Activated CD8-positive, alpha-beta memory T cell treated with anti-CD3 and anti-CD28 coated beads, Interleukin-2, amount 10 ng/mL, durations not matched to agents 7 days and 5 days (primary cell): ENCODE measurements at places on chromosomes 1 and 21.

DNA sequence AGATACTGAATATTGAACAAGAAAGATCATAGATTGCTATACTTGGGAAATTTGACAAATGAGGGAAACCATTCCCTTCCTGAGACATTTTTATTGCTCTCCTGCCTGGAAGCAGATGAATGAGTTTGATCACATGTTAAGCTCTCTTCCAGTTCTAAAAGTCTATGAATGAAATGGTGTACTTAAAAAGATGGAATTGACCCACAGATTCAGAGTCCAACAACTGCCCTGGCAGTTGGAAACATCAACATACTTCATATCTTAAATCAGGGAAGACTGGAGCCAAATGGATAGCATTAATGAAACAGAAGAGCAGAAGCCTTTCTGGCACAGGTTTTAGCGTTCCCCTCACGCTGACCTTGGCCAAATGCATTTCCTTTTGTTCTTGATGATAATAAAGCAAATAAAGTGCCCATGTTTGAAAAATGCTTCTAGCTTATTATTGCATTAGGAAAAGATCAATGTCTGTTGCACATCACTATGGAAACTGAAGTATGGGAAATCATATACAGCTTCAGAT is 142.6 kb downstream of the ESRRG start:
- no peak overlapping the region for H3K27ac ChIP-seq
- H3K36me3 ChIP-seq: no peaks in the 10 kb centered on the region
- no peaks in the 10 kb centered on the region for H3K27me3 ChIP-seq

DNA sequence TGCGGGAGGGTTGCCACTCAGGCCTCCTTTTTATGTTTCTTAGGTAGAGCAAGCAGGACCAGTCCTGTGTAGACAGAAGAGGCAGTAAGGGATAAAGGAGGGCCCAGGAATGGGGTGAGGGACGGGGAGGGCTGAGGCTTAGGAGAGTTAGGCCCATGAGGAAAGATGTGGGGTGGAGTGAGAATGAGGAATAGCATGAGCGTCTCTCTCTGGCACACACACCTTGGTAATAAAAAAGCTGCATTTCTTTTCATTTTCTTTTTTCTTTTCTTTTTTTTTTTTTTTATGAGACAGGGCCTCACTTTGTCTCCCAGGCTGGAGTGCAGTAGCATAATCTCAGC is 7.6 kb upstream of the HSPG2 start:
- peaks cover 17% of the 10 kb centered on the region for H3K27me3 ChIP-seq
- no peak overlapping the region for H3K27ac ChIP-seq
- no peaks in the 10 kb centered on the region for H3K4me1 ChIP-seq
- no peak overlapping the region for H3K4me3 ChIP-seq

DNA sequence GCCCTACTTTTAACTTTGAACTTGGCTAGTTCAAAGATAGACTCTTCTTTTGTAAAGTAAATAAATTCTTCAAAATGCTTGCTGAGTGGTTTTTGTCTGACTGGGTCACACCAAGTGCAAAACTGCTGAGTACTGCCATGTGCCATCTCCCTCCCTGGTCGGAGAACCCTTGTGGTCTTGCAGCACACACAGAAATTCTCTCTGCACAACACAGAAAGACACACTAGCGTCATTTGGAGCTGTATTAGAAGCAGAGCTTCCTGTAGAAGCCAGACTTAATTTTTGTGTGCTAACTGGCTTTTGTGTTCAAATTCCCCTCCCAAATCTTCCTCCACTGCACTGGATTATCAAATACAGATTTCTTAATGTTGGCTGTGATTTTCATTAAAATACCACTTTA is 2.5 kb downstream of the PSMB4 start:
- peaks cover 44% of the 10 kb centered on the region for H3K36me3 ChIP-seq
- no peak overlapping the region for H3K4me3 ChIP-seq
- no peak for DNase-seq
- H3K4me1 ChIP-seq: peaks cover 34% of the 10 kb centered on the region
- no peaks in the 10 kb centered on the region for H3K27me3 ChIP-seq

GRCh38 chr1:188463919-188464318 is 1635.2 kb downstream of the PLA2G4A start:
- DNase-seq: no peak
- H3K4me1 ChIP-seq: no peaks in the 10 kb centered on the region
- no peak overlapping the region for H3K27ac ChIP-seq
- H3K4me3 ChIP-seq: no peak overlapping the region

- DNase-seq: no peak
- no peaks in the 10 kb centered on the region for H3K4me1 ChIP-seq
Observed at GRCh38 chr21:42039911-42040351, 29.8 kb upstream of the ZBTB21 start.

DNA sequence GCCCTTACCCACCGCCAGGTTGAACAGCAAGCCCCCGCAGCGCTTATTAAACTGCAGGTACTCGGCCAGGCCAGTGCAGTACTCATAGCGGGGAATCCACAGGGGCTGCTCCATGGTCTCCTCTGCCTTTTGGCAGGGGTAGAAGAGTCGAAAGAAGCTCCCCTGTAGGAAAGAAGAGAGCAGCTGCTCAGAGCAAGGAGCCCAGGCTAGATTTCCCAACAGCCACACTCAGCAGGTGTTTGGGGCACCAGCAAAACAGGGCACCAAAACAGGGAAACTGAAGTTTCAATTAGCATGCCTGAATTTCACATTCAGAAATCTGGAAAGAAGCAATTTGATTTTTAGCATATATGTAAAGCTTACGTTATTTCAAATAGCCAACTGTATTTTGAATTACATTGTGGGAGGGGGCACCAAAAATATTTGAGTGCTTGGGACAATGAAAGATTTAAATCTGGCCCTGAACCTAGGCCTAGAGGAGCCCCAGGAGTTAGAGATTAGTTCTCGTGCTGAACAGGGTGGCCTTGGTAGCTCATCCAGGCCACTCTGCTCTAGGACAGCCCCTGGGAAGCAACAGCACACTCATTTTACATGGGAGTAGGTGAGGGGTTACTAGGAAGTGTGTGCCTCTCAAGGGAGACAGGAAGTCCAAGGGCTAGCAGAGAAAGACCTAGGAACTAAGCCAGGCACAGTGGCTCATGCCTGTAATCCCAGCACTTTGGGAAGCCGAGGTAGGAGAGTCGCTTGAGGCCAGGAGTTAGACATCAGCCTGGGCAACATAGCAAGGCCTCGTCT is 8.2 kb downstream of the PAFAH2 start:
- H3K27ac ChIP-seq: peak overlapping the region; percentile 76
- no peaks in the 10 kb centered on the region for H3K27me3 ChIP-seq
- peaks cover 36% of the 10 kb centered on the region for H3K4me1 ChIP-seq
- peak overlapping the region; percentile 77 for H3K4me3 ChIP-seq
- no peak for DNase-seq

- H3K36me3 ChIP-seq: no peaks in the 10 kb centered on the region
- H3K4me3 ChIP-seq: no peak overlapping the region
- no peaks in the 10 kb centered on the region for H3K4me1 ChIP-seq
- no peaks in the 10 kb centered on the region for H3K27me3 ChIP-seq
Observed at GRCh38 chr1:3537359-3537758, 73.9 kb downstream of the MEGF6 start.

DNA sequence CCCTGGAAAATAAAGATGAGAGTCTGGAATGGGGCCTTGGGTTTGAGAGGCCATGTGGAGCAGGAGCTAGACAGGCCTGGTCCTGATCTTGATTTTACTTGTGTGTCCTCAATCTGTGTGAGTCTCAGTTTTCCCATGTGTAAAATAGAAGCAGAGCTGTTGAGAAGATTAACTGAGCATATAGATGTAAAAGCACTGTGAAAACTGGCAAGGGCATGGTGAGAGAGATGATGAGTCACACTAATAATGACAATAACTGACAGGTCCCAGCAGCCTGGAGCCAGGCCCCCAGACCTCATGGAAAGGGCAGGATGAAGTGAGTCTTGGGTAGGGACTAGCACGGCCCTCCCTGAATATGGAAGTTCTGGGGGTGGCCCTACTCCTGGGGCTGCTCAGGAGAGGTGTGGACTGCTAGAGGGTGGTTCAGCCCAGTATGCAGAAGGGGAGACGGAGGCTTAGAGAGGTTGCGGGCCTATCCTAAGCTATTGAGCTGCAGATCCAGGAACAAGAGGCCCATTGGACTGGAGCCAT is 2.8 kb upstream of the AHDC1 start:
- H3K27ac ChIP-seq: peak overlapping the region; percentile 69
- no peaks in the 10 kb centered on the region for H3K36me3 ChIP-seq
- no peak overlapping the region for H3K4me3 ChIP-seq

DNA sequence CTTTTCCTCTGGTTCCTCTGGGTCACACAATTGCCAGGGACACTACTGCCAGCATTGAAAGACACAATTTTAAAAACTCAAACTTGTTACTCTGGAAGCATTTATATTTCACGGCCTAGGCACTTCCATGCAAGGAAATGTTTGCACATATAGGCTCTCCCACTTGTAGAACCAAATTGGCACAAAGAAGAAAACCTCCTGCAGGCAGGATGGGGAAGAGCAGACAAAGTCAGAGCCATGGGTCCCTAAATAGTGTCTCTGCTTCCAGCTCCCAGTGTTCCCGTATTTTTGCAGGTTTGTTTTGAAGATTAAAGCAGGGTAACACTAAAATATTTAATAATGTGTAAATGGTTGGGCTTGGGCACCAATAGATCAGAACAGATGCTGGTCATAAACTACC is 19.0 kb upstream of the ADGRL2 start:
- H3K36me3 ChIP-seq: no peaks in the 10 kb centered on the region
- H3K4me1 ChIP-seq: no peaks in the 10 kb centered on the region
- H3K27me3 ChIP-seq: no peaks in the 10 kb centered on the region
- DNase-seq: no peak
- H3K27ac ChIP-seq: no peak overlapping the region

DNA sequence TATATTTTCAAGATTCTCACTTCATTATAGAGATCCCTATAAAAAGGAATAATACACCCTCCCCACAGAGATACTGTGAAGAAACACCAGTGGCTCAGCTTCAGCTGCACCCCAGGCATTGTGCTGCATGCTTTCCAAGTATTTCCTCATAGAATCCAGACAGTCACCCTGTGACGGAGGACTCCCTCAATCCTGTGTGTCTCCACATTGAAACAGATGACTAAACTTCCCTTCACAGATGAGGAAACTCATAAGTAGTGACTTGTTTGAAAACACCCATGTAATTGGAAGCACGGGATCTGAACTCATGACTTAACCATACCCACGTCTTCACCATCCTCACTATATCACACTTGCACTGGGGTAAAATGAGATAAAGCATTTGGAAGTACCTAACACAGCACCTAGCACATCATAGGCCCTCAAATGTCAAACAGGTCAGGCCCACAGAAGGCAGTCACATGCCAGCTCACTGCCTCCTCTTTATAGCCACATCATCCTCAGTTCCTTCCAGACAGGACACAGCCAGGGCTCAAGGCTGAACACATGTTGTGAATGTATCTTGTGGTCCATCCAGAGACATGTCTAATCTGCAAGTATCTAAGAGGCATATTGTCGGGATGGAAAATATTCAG is 55.2 kb downstream of the GPR161 start:
- H3K4me3 ChIP-seq: no peak overlapping the region
- peaks cover 3% of the 10 kb centered on the region for H3K36me3 ChIP-seq
- peaks cover 3% of the 10 kb centered on the region for H3K4me1 ChIP-seq
- no peak for DNase-seq
- no peak overlapping the region for H3K27ac ChIP-seq

- no peaks in the 10 kb centered on the region for H3K27me3 ChIP-seq
- no peak for DNase-seq
- no peaks in the 10 kb centered on the region for H3K4me1 ChIP-seq
- H3K36me3 ChIP-seq: no peaks in the 10 kb centered on the region
Observed at GRCh38 chr1:219276049-219276738, 102.5 kb downstream of the LYPLAL1 start.
